ENCODE measurements at places on chromosomes 7 and 10. TPM values are rescaled to one million over a fixed set of nuclear protein-coding genes. Genes with fewer than 3 reads are reported as not detected.

GRCh38 chr7:641966-642365, 84.5 kb upstream of the DNAAF5 start:
- no peak for DNase-seq

GCC1 gene
- 7.5 TPM for total RNA-seq

RASSF4 gene
- total RNA-seq = 73.9 TPM

DNA sequence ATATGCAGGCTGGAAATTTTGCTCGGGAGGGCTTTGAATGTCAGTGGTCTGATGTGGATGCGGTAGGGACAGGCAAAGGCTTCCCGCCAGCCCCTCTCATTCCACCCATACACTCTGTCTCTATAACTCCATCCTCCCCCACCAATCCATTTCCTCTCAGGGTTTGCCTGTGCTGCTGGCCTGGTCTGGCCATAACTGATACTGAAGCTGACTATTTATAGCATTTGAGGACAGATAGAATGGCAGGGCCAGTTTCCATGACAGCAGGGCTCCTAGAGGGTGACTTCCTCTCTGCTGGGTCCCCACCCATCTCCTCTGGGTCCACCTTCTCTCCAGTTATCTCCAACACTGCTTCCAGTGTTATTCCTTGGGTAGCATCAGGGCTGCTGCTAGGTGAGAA, 6.6 kb upstream of the PDLIM1 start:
- DNase-seq = no peak

GRCh38 chr10:96758423-96758822, 38.1 kb upstream of the PIK3AP1 start:
- DNase-seq = peak; percentile 12

- DNase-seq = no peak
These were observed 91.4 kb downstream of the EEPD1 start for GRCh38 chr7:36244429-36244828.

DNA sequence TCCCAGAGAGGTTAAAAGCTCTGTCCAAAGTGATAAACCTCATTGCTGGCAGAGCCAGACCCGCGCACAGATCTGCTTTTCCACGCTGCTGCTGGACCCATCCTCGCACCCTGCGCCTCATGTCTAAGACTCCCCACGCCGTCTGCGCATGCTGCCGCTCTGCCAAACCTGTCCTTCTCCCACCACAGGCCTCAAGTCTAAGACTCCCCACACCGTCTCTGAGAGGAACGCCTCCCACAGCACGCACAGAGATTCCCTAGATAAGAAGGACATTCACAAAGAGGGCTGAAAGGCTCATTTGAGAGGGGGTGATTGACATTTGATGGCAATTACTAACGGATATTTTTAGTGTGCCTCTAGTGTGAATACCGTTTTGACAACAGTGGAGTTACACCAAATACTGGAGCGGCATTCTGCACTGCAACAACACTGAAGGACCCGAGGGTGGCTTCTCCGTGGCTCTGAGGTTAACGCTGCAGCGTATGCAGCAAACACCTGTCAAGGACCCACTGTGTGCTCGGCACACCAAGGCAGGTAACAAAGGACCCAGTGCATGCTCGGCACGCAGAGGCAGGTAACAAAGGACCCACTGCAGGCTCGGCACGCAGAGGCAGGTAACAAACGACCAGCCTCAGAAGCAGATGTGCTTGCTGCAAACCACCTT, 231.4 kb downstream of the DNAJB6 start:
- no peak for DNase-seq

GRCh38 chr7:1137517-1138167, 22.4 kb downstream of the ZFAND2A start:
- DNase-seq = no peak

DNA sequence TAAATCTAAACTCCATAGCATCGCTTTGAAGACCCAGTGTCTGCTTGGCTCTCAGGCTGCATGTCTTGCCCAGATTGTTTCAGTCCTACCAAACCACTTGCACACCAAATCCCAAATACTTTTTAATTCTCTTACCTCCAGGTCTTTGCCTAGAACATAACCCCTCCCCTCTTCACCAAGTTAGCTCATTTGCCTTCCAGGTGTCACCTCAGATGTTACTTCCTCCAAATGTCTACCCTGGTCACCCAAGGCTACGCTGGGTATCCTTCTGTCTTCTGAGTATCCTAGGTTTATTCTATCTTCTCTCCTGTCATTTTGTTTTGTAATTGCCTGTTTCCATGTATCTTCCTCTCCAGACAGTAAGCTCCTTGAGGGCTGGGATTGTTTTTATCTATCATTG, 11.1 kb downstream of the SLC25A28 start:
- no peak for DNase-seq

- no peak for DNase-seq
These were observed 134.0 kb downstream of the TCF7L2 start for GRCh38 chr10:113084031-113084430.

CNNM1 gene
- total RNA-seq = not detected

DNA sequence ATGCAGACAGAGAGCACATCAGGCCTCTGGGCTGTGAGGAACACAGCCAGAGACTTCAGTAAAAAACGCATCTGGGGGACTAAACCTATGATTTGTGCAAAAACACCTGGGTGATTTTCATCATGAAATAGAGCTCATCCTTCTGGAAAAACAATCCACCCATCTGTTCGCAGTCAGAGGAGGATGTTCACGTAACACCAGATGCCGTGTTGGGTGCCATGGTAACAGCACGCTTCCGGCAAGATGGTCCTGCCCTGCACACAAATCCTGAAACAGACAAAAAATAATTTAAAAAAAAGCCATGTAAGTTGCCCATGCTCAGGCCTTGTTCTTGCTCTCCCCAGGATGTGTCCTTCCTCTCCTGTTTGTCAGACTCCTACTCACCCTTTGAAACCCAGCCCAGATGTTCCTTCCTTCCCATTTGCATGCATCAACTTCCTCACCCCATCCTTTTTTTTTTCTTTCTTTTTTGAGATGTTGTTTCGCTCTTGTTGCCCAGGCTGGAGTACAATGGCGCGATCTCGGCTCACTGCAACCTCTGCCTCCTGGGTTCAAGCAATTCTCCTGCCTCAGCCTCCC, 28.3 kb upstream of the GNA12 start:
- DNase-seq = no peak

DNA sequence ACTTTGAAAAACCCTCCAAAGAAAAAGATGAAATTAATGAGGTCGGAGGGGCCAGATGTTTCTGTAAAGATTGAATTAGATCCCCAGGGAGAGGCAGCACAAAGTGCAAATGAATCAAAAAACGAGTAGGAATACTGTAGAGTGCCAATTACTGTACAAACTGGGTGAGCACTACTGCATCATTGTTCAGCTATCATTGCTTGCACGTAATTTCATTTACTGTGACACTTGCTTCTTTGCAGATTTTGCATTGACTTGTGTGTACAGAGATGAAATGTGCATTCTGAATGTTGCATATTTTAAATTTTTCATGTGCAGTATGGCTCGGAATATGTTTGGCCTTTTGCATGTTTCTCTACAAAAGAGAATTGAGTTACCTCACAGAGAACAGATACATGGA, 123.7 kb downstream of the LCOR start:
- no peak for DNase-seq
